Pons (tissue), 1 donor: ENCODE measurements at places on chromosomes 2 and 18.

- no peak for DNase-seq
Measured at GRCh38 chr18:31225668-31226067, 63.0 kb upstream of the DSC1 start.

GRCh38 chr2:74735009-74735408 lies 81.0 kb downstream of the SEMA4F start:
- no peak for DNase-seq

DNA sequence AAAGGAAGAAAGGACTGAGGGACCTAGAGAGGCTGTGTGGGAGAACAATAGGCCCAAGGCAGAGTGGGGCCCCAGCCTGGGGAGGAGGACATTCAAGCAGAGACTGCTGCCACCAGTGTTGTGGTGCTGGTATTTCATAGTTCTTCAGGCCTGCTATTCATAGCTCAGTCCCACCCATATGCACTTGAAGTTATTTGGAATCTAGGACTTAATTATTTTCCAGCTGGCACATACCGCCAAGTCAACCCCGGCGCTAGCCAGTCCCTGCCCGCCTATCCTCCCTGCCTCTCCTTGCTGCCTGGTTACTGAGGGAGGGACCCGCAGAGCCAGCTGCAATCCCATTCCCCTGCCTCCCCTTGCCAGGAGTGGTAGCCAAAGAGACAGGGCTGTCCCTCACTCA lies 141.2 kb downstream of the CABLES1 start:
- DNase-seq = no peak

DNA sequence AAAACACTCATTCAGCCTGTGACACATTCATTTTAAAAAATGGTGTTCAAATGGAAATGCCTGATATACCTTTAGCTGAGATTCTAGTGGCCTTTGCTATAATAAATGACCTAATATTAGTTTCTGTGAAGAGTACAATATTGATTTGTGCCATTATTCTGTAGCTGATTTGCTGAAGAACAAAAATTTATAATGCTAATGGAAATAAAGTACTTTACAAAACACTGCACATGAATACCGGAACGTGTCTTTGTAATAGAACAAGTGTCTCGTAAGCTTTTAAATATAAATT lies 138.7 kb downstream of the WDR7 start:
- DNase-seq = no peak

GRCh38 chr2:222842491-222843174 lies 18.2 kb upstream of the ACSL3 start:
- DNase-seq = no peak

DNA sequence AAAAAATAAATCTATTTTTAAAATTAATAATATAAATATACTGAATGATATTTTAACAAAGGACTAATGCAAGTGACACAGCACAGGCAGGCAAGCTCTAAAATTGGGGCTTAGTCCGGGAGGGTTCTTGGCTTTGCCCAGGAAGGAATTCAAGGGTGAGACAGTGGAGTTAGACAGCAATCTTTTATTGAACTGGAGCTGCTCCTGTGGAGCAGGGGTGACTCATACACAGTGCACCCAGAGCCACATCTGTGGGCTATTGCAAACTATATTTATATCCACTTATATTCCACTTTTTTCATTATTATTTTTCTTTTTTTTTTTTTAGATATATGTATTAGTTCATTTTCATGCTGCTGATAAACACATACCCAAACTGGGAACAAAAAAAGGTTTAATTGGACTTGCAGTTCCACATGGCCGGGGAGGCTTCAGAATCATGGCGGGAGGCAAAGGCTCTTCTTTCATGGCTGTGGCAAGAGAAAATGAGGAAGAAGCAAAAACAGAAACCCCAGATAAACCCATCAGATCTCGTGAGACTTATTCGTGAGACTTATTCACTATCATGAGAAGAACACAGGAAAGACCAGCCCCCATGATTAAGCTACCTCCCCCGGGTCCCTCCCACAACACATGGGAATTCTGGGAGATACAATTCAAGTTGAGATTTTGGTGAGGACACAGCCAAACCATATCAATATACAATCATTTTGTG lies 437.1 kb downstream of the BCL11A start:
- DNase-seq = no peak

DNA sequence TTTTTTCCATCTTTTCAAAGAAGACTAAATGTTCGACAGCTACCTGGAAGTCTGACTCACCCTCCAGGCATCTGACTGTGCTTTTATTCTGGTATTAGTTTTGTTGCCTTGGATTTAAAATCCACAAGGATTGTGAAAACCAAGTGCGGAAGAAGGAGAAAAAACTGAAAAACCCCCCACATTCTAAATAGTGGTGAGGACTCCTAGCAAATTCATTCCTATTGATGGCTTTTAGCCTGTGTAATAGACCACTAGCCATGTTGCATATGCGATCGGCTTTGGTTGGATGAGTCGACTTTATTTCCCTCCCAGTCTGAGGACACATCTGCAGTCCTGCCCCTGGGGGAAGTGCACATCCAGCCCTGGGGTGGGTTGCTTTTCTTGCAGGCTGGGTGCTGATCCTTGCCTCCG lies 16.9 kb downstream of the LDLRAD4 start:
- DNase-seq = no peak

DNA sequence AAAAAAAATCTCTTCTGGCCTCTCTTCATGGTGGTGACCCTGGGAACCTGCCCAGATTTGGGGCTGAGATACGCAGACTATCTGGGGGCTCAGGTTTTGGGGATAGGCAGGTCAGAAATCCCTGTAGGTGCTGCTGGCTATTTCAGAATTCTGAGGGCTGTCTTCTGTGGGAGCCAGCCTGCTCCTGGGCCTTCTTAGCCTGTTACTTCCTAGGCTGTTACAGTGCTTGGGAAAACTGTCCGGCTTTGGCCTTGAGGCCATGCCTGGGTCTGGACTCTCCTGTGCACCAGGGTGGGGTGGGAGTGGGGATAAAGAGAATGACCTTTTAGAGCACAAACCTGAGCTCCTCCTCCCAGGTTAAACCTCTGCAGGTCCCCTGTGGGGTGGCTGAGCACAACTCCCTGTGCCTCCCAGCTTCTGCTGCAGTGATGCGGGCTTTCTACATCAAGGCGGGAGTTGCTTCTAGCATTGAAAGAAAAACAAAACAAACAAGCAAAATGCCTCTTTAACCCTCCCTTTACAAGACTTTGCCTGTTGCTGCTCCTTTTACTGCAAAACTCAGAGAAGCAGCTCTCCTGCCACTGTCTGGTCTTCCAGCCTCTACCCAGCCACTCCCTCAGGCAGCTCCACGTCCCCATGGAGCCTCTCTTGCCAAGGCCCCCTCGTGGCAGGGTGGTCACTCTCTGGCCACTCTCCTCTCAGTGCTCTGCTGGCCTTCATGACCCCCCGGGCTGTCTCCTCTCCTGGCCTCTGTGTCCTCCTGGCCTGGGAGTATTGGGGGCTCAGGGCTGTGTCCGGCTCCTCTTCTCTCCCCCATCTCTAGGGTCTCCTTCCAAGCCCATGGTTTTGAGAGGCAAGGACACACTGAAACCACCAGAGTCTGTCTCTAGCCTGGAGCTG lies 293.0 kb upstream of the HS6ST1 start:
- DNase-seq = no peak

- DNase-seq = peak; percentile 93
Measured at GRCh38 chr2:25497229-25497917, 155.6 kb upstream of the DNMT3A start.

GRCh38 chr2:8693157-8693821 lies 11.4 kb downstream of the ID2 start:
- DNase-seq = peak; percentile 24

DNA sequence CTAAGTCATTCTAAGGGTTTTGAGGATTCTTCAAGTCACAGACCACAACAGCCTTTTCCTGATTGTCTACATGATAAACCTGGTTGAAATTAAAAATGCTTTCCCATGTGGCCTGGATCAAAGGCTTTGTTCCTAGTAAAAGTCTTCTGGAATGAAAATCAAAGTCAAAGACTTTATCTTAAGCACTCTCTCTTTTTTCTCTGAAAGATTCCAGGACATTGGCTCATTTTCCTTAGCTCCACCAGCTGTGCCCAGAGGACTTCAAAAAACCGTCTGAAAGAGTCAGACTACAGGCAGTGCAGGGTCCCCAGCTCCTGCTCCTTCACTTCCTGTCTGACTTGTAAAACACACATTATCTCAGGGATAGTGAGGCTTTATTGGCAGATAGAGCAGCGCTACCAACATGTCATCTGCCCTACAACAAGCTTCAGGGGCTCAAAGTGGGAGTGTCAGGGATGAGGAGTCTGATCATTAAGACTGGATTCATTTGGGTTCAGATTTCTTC lies 148.2 kb downstream of the ESCO1 start:
- no peak for DNase-seq

DNA sequence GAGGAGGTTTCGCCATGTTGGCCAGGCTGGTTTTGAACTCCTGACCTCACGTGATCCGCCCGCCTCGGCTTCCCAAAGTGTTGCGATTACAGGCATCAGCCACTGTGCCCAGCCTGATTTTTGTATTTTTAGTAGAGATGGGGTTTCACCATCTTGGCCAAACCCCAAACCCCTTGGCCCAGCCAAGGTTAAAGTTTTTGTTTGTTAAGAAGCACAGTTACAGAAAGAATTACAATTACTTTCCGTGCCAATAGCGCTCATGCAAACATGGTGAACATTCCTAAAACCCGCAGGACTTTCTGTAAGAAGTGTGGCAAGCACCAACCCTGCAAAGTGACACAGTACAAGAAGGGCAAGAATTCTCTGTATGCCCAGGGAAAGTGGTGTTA lies 26.1 kb downstream of the ITSN2 start:
- DNase-seq = no peak

DNA sequence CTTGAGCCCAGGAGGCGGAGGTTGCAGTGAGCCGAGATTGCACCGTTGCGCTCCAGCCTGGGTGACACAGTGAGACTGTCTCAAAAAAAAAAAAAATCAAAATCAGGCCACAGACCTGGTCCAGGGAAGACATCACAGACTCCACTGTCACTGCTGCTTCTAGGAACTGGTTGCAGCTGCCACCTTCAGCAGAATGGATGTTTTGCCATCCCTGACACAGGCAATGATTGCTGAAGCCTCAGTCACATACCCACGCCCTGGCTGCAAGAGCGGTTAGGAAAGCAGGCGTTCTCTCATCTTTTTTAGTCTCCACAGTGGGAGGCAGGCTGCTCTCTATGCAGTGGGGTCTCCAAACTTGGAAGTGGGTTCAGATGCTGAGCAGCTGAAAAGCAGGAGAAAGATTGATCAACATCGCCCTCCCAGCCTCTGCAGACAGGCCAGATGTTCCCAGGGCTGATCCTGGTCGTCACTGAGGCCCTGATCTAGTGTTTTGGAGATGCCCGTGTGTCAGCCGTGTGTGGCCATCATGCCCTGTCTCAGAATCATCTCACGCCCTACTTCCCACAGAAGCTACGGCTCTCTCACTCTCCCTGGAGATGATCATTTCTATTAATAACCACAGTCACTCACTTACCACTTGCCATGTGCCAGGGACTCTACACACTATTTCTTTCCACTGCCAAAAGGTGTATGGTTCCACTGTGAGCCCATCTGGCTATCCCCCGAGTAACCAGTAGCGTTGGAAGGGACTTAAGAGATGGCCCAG lies 91.8 kb downstream of the PLB1 start:
- no peak for DNase-seq
